ENCODE measurements at places on chromosomes 7 and 10.

DNA sequence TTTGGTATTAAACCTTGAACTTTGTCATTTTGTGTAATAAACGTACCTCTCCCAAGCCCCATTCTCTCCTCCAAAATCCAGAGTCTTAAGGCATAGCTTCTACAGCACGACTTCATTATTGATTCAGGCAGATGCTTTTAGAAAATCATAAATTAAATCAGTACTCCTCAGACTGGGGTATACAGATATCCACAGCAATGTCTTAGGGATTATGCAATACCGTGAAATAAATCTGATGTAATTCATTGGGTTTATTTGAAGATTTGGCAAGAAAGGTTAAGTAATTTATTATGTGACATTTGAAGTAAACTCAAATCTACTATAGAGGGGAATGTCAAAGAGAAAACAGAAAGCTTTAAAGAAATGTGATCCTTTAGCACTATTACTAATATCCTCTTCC, 246.1 kb upstream of the PLXDC2 start:
- peak; percentile 18 for DNase-seq

DNA sequence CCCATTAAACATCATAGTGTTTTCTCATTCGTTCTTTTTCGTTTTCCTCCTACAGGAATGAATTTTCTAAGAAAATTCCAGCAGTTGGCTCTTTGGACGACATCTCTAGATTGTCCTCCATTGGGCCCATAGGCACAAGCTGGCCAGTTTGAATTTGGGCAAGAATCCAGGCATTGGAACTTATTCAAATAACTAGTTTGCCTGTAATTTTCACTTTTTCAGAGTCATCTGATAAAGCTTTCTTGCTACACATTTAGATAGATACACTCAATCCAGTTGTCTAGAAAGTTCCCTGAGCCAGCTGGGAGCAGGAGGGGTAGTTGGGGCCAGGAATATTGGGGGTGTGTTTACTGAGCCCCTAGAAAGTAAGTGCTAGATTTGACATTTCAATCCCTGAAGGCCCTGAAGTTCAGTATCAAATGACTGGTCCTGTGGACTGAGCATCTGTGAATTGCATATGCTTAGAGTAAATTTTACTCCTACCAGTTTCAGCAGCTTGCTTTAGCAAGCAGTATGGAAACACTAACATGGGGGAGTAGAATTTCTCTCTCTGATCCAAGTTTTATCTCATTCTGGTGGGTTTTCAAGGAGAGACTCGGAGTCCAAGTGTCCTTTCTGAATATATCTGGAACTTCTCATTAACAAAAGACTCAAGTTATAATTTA, 5.2 kb downstream of the EGFR start:
- DNase-seq: no peak

- peak; percentile 94 for DNase-seq
Measured at GRCh38 chr10:91590142-91590903, 42.5 kb downstream of the PPP1R3C start.

- peak; percentile 77 for DNase-seq
Measured at GRCh38 chr7:73995330-73995729, 32.6 kb upstream of the ELN start.

DNA sequence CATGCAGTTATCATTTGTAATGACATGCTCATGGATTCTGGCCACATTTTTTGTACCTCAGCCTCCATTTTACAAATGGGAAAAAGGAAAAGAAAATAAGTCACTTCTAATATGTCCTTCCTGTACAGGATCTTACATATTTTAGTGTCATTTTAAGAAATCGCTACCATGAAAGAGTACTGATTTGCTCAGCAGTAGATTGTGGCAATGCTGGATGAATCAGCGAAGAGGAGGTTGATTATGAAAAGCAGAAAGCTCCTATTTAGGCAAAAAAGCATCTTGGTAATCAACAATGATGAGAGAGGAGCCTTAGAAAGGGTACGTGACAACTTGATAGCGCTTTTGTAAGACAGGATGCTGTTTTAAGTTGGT, 522.9 kb downstream of the PARD3 start:
- no peak for DNase-seq

- no peak for DNase-seq
Measured at GRCh38 chr7:127221731-127222130, 31.0 kb downstream of the GRM8 start.

DNA sequence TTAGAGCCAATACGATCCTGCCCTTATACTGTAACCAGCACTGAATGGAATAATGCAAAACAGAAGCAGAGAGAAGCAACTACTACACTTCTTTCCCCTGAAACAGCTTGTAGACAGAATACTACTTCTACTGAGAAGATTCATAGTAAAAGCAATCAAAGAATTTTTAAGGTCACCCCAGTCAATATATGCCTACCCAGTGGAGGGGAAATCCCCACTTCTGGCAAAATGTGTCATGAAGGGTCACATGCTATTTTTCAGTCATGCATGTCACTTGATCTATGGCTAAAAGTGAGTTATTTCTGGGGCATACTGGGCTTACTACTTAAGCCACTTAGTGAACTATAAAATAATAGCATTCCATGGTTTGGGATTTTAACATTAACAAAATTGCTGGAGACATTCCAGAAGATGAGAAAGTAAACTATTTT, 25.6 kb downstream of the IRF5 start:
- DNase-seq: peak; percentile 13

DNA sequence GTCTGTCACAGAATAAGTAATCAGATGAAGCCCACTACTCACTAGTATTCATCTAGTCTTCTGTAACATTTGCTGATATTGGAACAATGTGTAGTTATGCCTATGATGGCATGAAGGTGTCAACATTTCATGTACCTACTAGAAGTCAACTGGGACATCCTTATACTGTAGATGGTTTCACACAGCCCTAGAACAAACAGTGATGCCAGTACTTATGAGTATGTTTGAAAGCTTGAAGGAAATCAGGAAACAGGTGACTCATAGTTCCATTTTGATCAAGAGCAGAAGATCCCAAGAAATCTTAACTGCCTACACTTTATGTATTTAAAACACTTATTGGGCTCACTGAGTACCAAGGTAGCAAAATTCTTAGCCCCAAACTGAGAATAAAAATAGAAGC, 1519.6 kb downstream of the REEP3 start:
- no peak for DNase-seq

- no peak for DNase-seq
Measured at GRCh38 chr7:32489788-32490126, 423 bp downstream of the LSM5 start.

- DNase-seq: no peak
Measured at GRCh38 chr7:106591146-106591545, 69.8 kb downstream of the CCDC71L start.

GRCh38 chr7:76400248-76400647, 9.2 kb downstream of the SSC4D start:
- no peak for DNase-seq

DNA sequence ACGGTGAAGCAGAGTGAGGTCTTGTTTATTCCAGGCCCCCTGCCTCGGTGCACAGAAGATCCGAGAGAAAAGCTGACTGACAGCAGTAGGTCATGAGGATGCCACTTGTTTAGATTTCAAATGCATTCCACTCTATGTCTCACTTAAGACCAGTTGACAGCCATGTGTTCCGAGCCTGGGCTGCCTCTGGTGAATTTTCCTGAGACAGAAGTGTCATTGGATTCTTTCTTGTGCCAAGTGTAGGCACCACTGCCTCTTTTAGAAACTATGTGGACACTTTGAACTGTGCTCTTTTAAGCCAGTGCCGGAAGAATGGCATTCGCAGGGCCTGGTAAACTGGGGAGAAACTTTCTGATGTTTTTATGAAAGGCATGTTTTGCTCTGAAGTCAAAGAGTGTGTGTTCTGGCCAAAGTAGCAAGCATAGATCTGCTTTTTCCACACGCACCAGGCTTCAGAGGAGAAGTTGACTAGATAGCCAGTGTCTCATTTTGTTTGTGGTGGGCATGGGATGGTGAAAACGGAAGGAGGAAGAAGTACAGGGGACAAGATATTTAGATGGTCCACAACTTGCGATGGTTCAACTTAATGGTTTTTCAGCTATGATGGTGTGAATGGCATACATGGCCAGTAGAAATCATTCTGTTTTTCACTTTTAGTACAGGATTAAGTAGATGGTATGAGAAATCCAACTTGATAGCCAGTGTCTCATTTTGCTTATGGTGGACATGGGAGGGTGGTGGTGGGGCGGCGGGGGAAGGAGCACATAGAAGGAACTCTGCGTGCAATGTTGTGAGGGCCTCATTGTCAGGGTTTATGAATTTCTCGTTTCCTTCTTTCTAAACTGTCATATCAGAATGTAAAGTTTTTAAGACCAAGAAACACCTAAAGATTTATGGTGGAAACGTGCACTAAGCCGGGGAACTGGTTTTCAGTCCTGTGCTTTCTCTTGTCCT, 41.5 kb downstream of the CYP17A1 start:
- no peak for DNase-seq

DNA sequence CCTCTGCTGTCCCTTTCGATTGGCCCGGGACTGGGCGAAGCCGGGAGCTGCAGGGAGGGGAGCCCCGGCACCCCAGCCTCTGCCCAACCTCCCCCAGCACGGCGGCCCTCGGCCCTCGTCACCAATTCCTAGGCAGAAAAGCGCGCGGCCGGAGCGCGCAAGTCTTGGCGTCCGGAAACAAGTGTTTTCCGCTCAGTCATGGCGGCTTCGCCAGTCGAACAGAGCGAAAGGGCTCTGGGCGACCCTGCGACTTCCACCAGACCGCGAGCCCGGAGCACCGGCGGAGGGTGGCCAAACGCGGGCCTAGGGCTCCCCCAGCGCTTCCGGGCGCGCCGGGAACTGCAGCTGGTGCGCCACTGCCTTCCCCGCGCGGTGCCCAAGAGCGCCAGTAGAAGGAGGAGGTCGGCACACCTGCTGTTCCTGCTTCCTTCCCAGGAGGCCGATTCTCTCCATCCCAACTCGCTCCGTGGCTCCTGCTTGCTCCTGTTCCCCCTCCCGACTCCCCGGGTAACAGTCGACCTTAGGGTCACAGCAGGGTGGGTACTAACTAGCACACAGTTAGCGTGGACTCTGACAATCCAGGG, 729.9 kb downstream of the ZWINT start:
- peak; percentile 5 for DNase-seq

GRCh38 chr10:130967161-130967560, 344.4 kb downstream of the TCERG1L start:
- no peak for DNase-seq

DNA sequence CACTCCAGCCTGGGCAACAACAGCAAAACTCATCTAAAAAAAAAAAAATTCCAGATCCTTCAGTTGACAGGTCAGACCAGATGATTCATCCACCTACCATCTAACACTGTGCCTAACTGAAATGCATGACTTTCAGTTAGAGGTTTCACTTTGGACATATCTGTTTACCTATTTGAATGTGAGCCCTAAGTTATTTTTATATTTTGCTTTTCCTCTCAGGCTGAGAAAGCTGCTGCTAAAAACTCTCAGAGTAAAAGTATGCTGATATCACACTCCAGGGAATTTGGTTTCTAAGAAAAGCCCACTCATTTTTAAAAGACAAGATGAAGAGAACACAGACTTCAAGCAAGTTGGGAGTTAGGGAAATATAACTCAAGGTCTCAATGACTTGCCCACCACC, 126.0 kb downstream of the SGMS1 start:
- DNase-seq: peak; percentile 49

DNA sequence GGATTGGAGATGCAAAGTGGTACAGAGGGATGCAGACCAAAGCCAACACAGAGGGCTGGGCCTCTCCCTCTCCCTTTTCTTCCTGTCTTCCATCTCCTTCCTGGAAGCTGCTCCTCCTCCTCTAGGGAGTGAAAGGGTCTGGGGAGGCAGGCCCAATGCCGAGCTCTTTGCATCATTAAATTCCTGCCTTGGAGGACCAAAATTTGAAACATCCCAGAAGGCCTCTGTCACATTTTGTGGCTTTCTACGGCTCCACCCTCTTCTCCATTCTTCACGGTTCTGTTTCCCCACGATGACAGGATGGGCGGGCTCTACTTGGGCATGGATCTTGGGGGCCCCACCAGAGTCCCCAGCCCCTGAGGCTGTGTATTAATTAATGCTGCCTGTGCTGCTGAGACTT, 76.4 kb downstream of the NEURL1 start:
- DNase-seq: peak; percentile 46

DNA sequence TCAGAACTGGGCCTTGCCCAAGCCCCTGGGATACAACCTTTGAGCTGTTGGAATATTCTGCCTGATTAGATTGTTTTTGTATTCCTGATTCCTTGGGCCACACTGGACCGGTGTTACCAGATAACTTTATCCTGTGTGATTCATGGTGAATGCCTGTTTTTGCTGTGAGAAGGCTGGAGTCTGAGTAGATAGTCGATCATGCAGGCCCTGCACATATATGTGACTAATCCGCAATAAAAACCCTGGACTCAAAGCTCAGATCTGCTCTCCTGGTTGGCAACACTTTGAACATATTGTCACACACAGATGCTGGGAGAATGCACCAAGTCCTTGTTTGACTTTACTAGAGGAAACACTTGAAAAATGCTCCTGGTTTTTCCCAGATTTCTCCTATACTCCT, 183.9 kb upstream of the MBL2 start:
- peak; percentile 7 for DNase-seq

DNA sequence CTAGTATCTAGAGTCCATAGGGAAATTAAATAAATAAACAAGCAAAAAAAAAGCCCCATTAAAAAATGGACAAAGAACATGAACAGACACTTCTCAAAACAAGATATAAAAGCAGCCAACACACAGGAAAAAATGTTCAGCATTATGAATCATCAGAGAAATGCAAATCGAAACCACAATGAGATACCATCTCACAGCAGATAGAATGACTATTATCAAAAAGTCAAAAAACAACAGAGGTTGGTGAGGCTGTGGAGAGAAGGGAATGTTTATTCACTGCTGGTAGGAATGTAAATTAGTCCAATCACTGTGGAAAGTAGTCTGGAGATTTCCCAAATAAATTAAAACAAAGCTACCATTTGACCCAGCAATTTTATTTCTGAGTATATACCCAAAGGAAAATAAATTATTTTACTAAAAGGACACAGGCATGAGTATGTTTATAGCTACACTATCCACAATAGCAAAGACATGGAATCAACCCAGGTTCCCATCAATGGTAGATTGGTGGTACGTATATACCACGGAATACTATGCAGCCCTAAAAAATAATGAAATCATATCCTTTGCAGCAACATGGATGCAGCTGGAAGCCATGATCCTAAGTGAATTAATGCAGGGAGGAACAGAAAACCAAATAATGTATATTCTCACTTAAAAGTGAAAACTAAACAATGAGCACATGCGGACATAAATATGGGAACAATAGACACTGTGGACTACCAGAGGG, 366.5 kb upstream of the SEMA3C start:
- DNase-seq: peak; percentile 82

DNA sequence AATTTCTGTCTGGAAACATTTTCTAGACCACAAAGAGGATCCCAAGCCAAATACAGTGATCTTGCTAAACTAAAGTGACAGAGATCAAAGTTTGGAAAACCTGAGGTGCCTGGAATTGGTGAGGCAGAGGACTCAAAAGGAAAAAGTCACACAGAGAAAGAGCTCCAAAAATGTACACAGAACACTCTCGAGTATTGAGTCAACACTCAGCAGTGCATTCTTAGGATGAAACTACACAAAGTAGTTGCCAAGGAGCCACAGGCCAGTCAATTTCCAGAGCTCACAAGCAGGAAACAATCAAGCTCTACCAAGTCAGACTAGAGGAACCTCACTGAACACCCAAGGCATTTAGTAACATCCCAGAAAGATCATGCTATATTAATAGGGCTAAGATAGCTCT, 61.3 kb downstream of the MICU1 start:
- DNase-seq: peak; percentile 48

GRCh38 chr10:14389981-14390590, 59.4 kb upstream of the FRMD4A start:
- no peak for DNase-seq
